Body of pancreas (tissue), 4 donors: ENCODE measurements at places on chromosomes 3 and 15. TPM values are rescaled to one million over a fixed set of nuclear protein-coding genes. Genes with fewer than 3 reads are reported as not detected.

The CCDC191 gene
- 5.4 TPM for total RNA-seq

The SMAD6 gene
- total RNA-seq: 14.0 TPM

The IRAK2 gene
- 0.99 TPM for total RNA-seq

- no peaks in the 10 kb centered on the region for H3K36me3 ChIP-seq
- DNase-seq: no peak
- no peaks in the 10 kb centered on the region for H3K27me3 ChIP-seq
- H3K27ac ChIP-seq: no peak overlapping the region
These were observed 339.9 kb upstream of the RGMA start for GRCh38 chr15:93428807-93429351.

The SOX2 gene
- 0.33 TPM for total RNA-seq

DNA sequence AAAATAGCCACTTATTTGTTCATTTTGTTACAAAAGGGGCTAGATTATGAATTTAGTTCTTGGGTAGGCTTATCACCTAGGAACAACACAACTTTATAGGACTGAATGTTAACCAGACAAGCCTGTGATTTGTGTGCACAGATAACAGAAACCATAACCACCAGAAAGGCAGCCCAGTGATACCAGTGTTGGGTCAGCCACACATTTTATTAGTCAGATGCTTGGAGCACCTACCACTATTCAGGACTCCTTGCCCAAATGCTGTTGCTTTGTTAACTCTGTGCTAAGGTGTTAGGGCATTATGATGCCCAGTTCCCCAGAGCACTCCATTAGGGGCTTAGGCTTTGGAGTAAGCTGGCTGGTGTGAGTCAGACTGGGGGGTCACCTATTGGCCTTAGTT, 22.5 kb downstream of the PLCL2 start:
- H3K4me1 ChIP-seq: peaks cover 46% of the 10 kb centered on the region
- no peak for DNase-seq
- no peaks in the 10 kb centered on the region for H3K36me3 ChIP-seq
- peak overlapping the region; percentile 46 for H3K27ac ChIP-seq
- H3K4me3 ChIP-seq: no peak overlapping the region
- H3K27me3 ChIP-seq: no peaks in the 10 kb centered on the region
